Calu3 (cell line): ENCODE measurements at places on chromosomes 12 and 14. TPM values are rescaled to one million over a fixed set of nuclear protein-coding genes. Genes with fewer than 3 reads are reported as not detected.

DNA sequence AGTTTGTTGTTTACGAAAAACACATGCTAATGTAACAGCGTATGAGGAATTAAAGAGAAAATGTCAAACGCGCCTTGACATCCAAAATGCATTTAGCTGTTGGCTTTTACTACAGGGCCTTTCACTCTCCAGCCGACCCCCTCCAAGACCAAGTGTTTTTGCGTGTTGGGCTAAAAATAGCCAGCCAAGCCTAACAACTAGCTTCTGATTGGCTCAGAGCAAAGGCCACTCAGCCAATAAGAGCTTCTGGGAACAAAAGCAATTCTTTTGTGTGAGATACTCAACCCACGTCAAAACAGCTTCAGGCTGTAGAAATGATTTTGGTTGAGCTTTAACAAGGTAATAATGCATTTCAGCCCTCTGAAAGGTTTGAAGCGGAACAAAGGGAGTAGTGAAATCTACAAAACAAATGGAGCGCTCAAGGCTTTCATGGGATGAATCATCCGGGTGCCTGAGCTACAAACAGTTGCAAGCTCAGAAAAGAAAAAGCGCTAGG is 198.7 kb upstream of the DCN start:
- DNase-seq: peak; percentile 21
- peaks cover 4% of the 10 kb centered on the region for H3K36me3 ChIP-seq
- H3K4me3 ChIP-seq: peak overlapping the region; percentile 48
- H3K27ac ChIP-seq: peak overlapping the region; percentile 64
- H3K27me3 ChIP-seq: no peaks in the 10 kb centered on the region
- peaks cover 15% of the 10 kb centered on the region for H3K4me1 ChIP-seq

Gene SCNN1A
- 36.5 and 53.5 TPM in 2 replicates for total RNA-seq

DNA sequence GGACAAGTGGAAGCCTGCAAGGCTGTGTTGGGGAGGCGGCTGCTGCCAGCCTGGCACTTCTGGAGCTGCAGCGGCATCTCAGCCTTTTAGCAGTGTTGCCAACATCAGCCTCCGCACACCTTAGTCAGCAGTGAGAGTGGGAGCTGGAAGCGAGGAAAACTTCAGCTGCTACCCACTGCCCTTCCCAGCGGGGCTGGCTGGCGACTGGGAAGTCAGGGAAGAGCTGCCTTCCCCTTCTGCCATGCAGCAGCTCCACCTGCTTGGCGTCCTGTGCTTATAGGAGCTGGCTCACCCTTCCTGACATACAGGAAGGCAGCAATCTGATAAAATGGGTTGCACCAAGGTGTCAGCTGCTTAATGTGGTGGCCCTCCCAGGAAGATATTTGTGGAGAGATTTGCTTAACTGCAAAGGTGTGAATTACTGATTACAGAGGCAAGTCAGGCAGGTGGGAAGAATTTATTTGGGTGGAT is 15.4 kb upstream of the PLEKHG3 start:
- no peak overlapping the region for H3K4me3 ChIP-seq
- H3K27me3 ChIP-seq: peaks cover 29% of the 10 kb centered on the region
- H3K27ac ChIP-seq: no peak overlapping the region
- H3K4me1 ChIP-seq: peaks cover 12% of the 10 kb centered on the region

- peaks cover 4% of the 10 kb centered on the region for H3K36me3 ChIP-seq
- H3K4me3 ChIP-seq: no peak overlapping the region
- no peak overlapping the region for H3K27ac ChIP-seq
- peaks cover 19% of the 10 kb centered on the region for H3K4me1 ChIP-seq
- DNase-seq: no peak
Measured at GRCh38 chr12:2332236-2332635, 279.4 kb downstream of the CACNA1C start.

Gene LRRC10
- not detected in 2 replicates for total RNA-seq

- no peaks in the 10 kb centered on the region for H3K27me3 ChIP-seq
- no peaks in the 10 kb centered on the region for H3K4me1 ChIP-seq
- no peak overlapping the region for H3K4me3 ChIP-seq
- H3K27ac ChIP-seq: no peak overlapping the region
- DNase-seq: peak; percentile 40
Measured at GRCh38 chr12:10235761-10236631, 23.3 kb downstream of the GABARAPL1 start.

GRCh38 chr12:53757101-53757770 is 5.5 kb upstream of the CISTR start:
- peaks cover 48% of the 10 kb centered on the region for H3K27me3 ChIP-seq
- H3K4me3 ChIP-seq: no peak overlapping the region
- H3K4me1 ChIP-seq: no peaks in the 10 kb centered on the region
- H3K27ac ChIP-seq: no peak overlapping the region

GRCh38 chr12:49969651-49970429 is 2.9 kb upstream of the AQP6 start:
- DNase-seq: no peak
- no peak overlapping the region for H3K4me3 ChIP-seq
- no peaks in the 10 kb centered on the region for H3K36me3 ChIP-seq
- H3K27me3 ChIP-seq: no peaks in the 10 kb centered on the region
- H3K27ac ChIP-seq: no peak overlapping the region
- peaks cover 1% of the 10 kb centered on the region for H3K4me1 ChIP-seq

Gene DEGS2
- total RNA-seq: 2.5 and 4.3 TPM in 2 replicates

DNA sequence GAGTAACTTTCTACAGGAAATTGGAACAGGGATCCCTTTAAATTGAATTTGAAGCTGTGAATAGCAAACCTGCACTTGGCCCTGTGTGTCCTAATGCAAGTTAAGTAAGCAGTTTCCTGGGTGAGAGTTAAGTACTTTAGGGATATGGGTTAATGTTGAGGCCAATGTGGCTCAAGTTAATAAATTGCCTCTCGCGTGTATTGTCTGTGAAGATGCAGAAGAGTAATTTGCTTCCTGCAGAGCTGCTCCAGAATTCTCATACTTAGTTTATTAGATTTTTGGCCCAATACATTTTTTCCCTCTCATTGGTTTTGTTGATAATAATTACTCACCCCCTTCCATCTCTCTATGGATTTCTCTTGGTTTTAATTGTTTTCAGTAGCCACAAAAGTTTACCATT is 86.5 kb downstream of the SLC25A47 start:
- peaks cover 18% of the 10 kb centered on the region for H3K4me1 ChIP-seq
- H3K27me3 ChIP-seq: no peaks in the 10 kb centered on the region
- no peak overlapping the region for H3K27ac ChIP-seq
- H3K36me3 ChIP-seq: peaks cover 5% of the 10 kb centered on the region

DNA sequence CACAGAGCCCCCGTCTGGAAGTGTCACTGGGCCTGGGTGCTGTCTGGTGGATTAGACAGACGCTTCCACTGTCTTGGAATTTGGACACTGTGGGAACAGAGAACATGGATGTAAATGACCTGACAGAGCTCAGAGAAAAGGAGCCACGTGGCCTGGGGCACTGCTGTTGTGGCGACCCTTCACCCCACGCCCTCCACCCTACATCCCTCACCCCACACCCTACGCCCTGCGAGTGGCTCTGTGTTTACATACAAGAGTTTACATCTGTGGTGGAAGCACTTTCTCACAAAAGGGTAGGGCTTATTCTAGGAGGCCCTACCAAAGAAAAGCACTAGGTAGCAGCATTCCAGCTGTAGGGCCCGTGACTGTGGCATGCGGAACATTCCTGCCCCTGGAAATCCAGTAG is 47.7 kb downstream of the B4GALNT3 start:
- no peak overlapping the region for H3K4me3 ChIP-seq
- no peak for DNase-seq
- H3K4me1 ChIP-seq: peaks cover 54% of the 10 kb centered on the region
- H3K36me3 ChIP-seq: peaks cover 14% of the 10 kb centered on the region
- H3K27me3 ChIP-seq: no peaks in the 10 kb centered on the region

DNA sequence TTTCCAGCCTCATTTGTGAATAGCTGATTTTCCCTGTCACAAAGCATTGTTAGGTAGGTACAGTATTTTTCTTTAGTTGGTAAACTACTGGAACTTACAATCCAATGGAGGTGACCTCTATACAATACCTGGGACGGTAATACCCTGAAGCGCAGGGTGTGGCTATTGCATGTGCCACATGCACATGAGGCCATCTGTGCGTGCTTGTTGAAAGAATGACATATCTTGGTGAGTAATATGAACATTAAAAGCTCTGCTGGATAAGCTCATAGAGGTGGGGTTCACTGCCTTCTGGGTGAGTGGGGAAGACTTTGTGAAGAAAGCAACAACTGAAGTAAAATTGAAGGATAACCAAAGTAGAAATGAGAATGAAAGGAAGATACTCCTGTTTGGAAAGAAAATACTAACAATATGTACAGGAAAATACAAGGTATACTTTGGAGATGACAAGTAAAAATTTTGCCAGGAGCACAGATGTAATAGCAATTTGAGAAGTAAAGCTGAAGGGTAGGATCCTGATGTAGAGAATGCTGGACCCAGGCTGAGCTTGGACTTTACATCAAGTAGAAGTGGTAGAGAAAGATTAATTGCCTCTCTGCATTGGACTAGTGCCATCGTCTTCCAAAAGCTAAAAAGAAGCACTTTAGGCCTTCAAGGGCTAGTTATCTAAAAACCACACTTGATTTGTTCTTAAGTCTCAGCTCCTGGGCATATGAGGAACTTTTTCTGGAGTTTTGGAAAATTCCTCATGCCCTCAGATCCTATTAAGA is 97.1 kb downstream of the SLC38A6 start:
- H3K27me3 ChIP-seq: no peaks in the 10 kb centered on the region
- no peak for DNase-seq
- H3K27ac ChIP-seq: no peak overlapping the region
- no peak overlapping the region for H3K4me3 ChIP-seq

Gene DNAJC22
- 9.6 and 15.7 TPM in 2 replicates for total RNA-seq

DNA sequence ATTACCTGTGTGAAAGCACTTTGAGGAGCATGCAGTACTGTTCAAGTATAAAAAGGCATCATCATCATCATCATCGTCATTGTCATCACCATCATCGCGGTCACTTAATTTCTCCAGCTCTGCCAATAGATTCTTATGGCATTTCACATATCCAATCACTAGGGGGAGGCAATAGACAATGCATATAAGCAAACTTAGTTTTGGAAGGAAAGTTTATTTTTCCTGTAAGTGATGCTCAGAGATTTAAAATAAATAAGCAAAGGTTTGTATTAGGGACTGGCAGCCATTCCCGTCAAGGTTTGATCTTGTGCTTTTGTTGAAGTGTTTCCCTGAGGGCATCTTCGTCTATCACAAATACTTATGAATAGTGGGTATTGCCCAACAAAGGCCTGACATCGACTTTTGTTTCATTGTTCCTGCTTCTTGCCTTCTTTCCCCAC is 127.4 kb downstream of the KTN1 start:
- peaks cover 22% of the 10 kb centered on the region for H3K4me1 ChIP-seq
- no peak for DNase-seq
- no peaks in the 10 kb centered on the region for H3K36me3 ChIP-seq
- no peak overlapping the region for H3K4me3 ChIP-seq
- no peaks in the 10 kb centered on the region for H3K27me3 ChIP-seq
- H3K27ac ChIP-seq: no peak overlapping the region

GRCh38 chr14:71321574-71322315 is 414.5 kb downstream of the PCNX1 start:
- H3K4me1 ChIP-seq: peaks cover 27% of the 10 kb centered on the region
- DNase-seq: peak; percentile 16
- peak overlapping the region; percentile 91 for H3K27ac ChIP-seq
- peak overlapping the region; percentile 99 for H3K4me3 ChIP-seq

DNA sequence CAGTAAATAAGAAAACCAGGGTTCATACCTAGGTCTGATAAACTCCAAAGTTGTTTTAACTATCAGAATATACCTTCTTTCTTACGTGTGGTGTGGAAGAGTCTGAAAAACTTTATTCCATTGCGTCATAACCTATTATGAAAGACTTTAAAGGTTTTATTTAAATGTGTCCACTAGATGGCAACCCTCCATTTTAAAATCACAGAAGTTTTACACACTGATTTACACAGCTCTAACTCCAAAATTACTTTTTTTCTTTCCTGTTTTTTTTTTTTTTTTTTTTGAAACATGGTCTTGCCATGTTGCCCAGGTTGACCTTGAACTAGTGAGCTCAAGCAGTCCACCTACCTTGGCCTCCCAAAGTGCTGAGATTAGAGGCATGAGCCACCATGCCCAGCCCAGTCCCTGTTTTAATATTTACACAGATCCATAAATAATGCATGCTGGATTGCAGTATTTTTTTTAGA is 17.3 kb upstream of the TMPRSS12 start:
- no peak for DNase-seq
- no peak overlapping the region for H3K4me3 ChIP-seq
- no peaks in the 10 kb centered on the region for H3K4me1 ChIP-seq
- peak overlapping the region; percentile 70 for H3K27ac ChIP-seq
- H3K36me3 ChIP-seq: no peaks in the 10 kb centered on the region
- H3K27me3 ChIP-seq: no peaks in the 10 kb centered on the region

GRCh38 chr12:56190695-56191155 is 1.4 kb upstream of the SMARCC2 start:
- H3K27ac ChIP-seq: peak overlapping the region; percentile 98
- H3K4me1 ChIP-seq: peaks cover 41% of the 10 kb centered on the region
- no peaks in the 10 kb centered on the region for H3K27me3 ChIP-seq
- H3K36me3 ChIP-seq: peaks cover 45% of the 10 kb centered on the region

DNA sequence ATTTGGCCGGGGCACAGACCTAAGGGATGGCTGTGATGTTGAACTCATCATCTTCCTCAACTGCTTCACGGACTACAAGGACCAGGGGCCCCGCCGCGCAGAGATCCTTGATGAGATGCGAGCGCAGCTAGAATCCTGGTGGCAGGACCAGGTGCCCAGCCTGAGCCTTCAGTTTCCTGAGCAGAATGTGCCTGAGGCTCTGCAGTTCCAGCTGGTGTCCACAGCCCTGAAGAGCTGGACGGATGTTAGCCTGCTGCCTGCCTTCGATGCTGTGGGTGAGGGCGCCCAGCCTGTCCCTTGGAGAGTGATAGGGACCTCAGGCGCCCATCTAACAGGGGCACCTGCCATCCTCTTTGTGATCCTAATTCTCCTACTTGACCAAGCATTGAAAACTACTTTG is 12.4 kb downstream of the OAS3 start:
- no peak overlapping the region for H3K4me3 ChIP-seq
- H3K4me1 ChIP-seq: no peaks in the 10 kb centered on the region
- no peak for DNase-seq
- H3K36me3 ChIP-seq: peaks cover 4% of the 10 kb centered on the region
- no peak overlapping the region for H3K27ac ChIP-seq
- no peaks in the 10 kb centered on the region for H3K27me3 ChIP-seq

GRCh38 chr12:25816637-25817036 is 141.8 kb upstream of the RASSF8 start:
- no peaks in the 10 kb centered on the region for H3K27me3 ChIP-seq
- H3K27ac ChIP-seq: no peak overlapping the region
- DNase-seq: no peak
- H3K4me1 ChIP-seq: no peaks in the 10 kb centered on the region
- H3K4me3 ChIP-seq: no peak overlapping the region

DNA sequence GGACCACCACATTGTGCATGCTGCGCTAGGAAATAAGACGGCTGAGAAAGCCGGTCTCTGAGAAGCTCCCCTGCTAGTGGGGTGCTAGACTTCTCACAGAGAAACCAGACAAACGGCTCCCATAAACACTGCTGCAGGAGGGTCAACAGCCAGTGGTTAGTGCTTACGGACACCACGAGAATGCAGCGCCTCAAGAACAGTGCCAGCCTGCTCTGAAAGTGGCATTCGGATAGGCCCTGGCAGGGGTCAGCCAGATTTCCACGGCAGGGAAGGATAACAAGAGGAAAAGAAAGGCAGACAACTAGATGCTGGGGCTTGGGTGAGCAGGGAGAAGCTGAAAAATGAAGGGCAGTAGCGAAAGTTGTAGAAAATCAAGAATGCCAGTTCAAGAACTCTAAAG is 26.4 kb downstream of the PPTC7 start:
- peaks cover 20% of the 10 kb centered on the region for H3K4me1 ChIP-seq
- no peak overlapping the region for H3K4me3 ChIP-seq
- no peak overlapping the region for H3K27ac ChIP-seq
- H3K36me3 ChIP-seq: peaks cover 2% of the 10 kb centered on the region
- no peak for DNase-seq

Gene FGD4
- 37.4 and 38.6 TPM in 2 replicates for total RNA-seq
